ENCODE measurements at places on chromosomes 7 and 10.

- DNase-seq, result no peak
These were observed 32.3 kb downstream of the SMURF1 start for GRCh38 chr7:99111591-99111990.

DNA sequence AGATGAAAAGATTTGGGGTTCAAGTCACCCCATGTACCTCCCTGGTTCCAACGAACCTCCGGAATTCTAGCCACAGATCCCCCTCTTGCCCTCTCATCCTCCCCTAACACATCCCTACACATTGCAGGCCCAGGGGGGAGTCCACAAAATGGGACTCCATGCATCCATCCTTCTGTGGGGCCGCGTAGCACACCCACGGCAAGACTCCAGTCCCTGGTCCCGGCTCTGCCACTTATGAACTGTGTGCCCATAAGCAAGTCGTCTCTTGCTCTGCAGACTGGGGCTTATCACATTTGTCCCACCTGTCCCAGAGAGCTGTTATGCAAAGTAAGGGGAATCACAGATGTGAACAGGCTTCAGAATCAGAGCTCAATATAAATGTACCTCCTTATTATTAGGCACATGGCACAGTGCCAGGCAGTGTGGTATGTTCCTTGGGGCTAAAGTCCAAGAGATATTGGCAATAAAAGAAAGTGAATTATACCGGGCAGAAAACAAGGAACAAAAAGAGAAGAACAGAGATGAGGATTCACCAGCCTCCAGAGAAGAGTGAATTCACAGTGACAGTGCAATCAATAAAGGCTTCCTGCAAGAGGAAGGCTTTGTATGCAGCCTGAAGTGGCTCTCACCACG lies 73.9 kb downstream of the KCNMA1 start:
- no peak for DNase-seq

DNA sequence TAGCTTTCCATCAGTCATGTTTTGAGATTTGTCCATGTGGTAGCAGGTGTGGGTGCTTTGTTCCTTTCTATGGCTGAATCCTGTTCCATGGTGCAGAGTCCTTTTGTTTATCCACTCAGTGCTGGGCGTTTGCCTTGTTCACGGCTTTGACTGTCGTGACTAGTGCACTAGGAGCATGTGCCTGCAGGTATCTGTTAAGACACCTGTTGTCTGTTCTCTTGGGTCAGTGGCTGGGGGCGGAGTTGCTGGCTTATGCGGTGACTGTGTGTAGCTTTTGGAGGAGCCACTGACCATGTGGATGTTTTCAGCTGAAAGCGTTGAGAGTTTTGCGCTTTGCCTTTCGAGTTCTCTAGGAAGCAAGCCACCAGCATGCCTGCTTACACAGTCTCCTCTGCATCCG lies 573.1 kb upstream of the FOXK1 start:
- DNase-seq, result no peak

GRCh38 chr10:11586170-11586569 lies 25.3 kb downstream of the USP6NL start:
- DNase-seq, result no peak

DNA sequence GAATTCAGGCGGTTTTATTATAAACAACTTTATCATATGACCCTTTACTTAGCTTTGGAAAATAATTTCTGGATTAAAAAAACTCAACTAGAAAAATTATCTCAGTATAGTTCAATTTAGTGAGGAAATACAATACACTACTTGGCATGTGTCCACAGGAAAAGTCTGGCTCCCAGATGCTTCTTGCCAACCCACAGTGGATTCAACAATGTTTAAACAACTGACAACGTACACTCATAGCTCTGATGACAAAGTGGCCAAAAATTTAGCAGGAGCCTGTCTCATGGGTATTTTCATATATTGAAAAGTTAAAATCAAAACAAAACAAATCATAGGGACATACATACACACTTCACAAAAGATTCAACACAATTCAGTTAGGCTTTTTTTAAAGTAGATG lies 158.8 kb downstream of the SKAP2 start:
- DNase-seq, result no peak

DNA sequence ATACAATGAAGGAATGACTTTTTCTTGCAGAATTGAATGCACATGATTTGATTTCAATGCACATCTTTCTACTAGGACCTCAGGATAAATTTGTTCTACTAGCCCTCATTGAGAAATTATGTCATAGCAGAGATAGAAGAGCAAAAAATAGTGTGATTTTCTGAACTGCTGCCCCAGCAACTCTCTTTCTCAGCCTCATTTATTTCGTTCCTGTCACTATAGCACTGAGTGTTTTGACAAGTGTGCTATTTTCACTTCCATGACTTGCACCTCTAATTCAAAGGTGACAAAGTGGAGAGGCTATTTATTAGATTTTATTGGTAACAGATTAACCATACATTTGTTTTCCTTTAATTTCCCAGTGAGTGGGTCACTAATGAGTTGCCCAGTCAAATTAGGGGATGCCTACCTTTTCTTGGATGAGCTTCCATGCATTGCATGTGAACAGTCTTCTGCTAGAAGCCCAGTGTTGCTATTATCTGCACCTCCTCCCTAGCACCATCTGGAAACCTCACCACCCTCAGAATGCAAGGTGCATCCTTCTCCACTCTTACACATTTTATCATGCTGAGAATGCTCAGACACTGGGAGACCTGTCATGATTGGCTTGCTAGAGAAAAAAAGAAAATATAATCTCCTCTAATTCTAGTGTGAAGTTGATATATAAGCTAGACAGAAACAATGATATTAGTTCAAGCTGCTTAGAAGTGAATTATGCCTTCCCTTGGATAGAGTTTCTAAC lies 119.6 kb upstream of the CTTNBP2 start:
- DNase-seq, result no peak

DNA sequence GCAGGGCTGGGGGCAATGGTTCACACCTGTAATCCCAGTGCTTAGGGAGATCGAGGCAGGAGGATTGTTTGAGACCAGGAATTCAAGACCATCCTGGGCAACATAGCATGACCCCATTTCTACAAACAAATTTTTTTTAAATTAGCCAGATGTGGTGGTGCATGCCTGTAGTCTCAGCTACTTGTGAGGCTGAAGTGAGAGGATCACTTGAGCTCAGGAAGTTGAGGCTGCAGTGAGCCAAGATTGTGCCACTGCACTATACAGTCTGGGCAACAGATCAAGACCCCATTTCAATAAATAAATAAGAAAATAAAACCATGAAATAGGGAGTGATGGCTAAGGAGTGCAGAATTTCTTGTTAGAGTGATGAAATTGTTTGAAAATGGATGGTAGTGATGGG lies 8.9 kb downstream of the GRID2IP start:
- DNase-seq, result no peak

- DNase-seq, result no peak
These were observed at the start of gene SLC39A12 for GRCh38 chr10:17951868-17952371. Gene SLC39A12 (plus strand): TSS chr10:17951918. CDS start chr10:17953277, 1,359 bp downstream.

DNA sequence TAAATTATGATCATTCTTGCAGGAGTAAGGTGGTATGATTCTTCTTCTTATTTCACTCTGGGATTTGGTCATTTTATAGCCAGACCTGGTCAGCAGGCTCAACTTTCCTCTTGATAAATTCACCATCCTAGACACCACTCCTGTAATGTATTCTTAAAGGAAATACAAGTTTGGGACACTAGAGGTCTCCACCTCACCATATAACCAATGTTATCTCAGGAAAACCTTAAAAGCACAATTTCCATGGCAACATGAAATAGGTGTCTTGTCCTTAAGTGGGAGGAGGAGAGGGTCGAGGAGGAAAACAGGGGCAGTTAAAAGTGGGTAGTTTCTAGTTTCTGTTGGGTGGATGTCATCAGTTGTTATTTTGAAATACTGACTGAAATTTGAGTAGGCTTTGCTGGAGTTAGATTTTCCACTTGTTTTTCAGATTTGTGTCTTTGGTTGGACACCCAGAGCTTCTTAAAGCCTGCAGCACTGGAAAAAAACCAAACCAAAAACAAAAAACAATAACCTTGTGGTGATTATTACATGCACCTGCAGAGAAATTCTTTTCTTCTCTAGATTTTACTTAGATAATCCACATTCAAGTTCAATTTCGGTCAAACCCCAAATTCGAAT lies 163.1 kb downstream of the PRKCQ start:
- peak; percentile 34 for DNase-seq

DNA sequence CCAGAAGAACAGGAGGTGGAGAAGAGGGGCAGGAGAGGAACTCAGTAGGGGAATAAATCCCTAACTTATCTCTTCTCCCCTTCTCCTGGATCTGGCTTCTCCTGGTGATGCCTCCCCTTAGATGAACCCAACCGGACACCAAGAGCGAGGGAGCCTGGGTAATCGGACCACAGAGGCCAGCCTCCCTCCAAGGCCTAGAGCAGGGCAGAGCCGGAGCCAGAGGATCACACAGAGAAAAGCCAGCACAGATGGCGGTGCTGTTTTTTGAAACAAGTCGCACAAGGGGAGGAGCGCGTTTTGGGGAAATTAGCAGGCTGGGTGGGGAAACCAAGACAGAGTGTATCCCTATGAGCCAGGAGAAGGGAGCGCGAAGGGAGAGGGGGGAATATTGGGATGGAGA lies 4.9 kb upstream of the SRRM3 start:
- DNase-seq, result no peak

GRCh38 chr7:24936121-24936824 lies 43.7 kb downstream of the OSBPL3 start:
- DNase-seq, result peak; percentile 55

- no peak for DNase-seq
These were observed 1148.5 kb upstream of the CELF2 start for GRCh38 chr10:9869205-9869604.

DNA sequence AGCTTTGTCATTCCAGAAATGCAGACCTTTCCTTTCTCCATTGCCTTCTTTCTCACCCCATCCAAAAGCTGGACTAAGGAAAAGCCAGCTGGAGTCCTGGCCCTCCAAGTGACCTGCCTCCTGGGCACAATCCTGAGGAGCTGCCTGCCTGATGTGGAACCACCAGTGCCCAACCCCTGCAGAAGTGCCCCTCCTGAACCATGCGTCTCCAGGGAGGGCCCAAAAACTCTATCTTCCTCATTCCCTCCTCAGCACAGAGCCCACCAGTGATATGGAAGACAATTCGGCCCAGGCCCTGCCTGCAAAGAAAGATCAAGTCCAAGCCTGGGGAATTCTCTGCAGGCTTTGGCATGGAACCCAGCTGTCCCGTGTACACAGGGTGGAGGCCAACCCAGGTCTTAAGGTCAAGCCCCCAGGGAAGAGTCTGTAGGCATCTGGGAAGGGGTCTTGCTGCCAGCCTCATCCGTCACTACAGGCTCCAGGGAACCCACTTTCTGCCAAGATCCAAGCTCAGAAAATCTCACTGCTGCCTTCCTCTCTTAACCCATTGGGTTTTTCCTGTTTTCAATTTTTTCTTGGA lies 3.5 kb upstream of the GRID1 start:
- DNase-seq, result no peak

- no peak for DNase-seq
These were observed 99.1 kb upstream of the SEC61G start for GRCh38 chr7:54858008-54858692.

- DNase-seq, result no peak
These were observed 139.0 kb upstream of the GPR26 start for GRCh38 chr10:123527151-123527550.

GRCh38 chr10:89648074-89648473 lies 3.0 kb upstream of the PANK1 start:
- DNase-seq, result no peak

- no peak for DNase-seq
These were observed 663.3 kb upstream of the MGMT start for GRCh38 chr10:128803790-128804189.

- no peak for DNase-seq
These were observed 18.8 kb upstream of the VPS41 start for GRCh38 chr7:38927751-38928150.

- no peak for DNase-seq
These were observed 80.4 kb upstream of the CALN1 start for GRCh38 chr7:72492461-72493065.

- peak; percentile 86 for DNase-seq
These were observed at the start of gene TMEM248 for GRCh38 chr7:66920769-66921395. Gene TMEM248 (plus strand): TSS chr7:66921225. CDS start chr7:66941866, 20,641 bp downstream.

DNA sequence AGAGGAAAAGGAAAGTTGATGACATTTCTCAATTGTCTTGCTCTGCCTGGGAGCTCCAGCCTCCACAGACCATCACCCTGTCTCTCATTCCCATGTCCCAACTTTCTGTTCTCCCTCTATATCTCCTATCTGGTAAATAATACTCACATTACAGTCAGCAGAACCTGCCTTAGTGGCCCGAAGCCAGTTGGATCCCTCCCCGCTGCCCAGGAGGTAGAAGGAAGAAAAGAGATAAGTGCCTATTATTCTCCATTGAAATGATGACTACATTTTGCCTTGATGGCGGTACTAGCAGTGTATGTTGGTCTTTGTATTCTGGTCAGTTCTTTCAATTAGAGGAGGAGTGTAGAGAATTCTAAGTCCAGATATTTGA lies 91.9 kb downstream of the CSTF2T start:
- DNase-seq, result no peak

GRCh38 chr7:120799813-120800475 lies 58.0 kb downstream of the TSPAN12 start:
- DNase-seq, result no peak

- DNase-seq, result peak; percentile 50
These were observed 199.2 kb downstream of the JCAD start for GRCh38 chr10:29860166-29860565.

DNA sequence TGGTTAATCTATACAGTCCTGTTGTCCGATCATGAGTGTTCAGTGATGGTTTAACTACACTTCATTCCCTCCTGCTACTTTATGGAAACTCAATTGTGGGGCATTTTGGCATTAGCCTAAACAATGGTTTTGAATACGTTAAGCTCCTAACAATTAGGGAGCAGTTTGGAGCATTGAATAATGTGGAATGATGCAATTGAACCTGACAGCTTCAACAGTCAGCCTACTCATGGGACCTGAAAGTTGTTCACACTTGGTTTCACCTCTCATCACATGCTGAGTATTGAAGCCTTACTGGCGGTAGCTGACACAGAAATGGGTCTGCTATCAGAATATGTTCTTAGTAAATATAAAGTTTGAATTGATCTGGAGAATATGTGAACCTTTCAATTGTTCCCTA lies 186.1 kb downstream of the MLLT10 start:
- DNase-seq, result no peak

GRCh38 chr7:44958645-44959344 lies 20.0 kb downstream of the MYO1G start:
- DNase-seq, result no peak

DNA sequence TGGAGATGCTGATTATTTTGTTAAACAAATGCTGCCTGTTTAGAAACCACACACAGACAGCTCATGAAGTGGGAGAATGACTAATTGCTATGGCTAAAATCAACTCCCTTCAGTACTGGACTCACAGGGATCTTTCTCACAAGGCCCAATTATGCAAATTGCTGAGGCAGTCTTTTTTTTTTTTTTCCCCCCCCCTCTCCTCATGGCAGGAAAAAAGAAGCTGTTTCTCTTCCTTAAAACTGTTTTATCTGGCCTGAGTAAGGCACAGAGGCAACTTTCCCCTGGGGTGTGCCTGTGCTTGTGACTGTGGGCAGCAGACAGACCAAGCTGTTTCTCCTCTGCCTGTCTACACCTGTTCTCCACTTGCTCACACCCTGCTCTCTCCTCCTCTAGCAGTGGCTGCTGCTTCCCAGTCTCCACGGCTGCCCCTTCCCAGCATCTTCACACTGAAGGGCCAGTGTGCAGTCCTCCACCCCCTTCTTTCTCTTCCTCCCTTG lies 65.4 kb upstream of the STEAP1B start:
- DNase-seq, result peak; percentile 98

All from foreskin melanocyte (primary cell).